Temporal lobe (tissue), 4 donors: ENCODE measurements at places on chromosomes 6 and 20. TPM values are rescaled to one million over a fixed set of nuclear protein-coding genes. Genes with fewer than 3 reads are reported as not detected.

Gene RAB44
- under 0.01 TPM for total RNA-seq

Gene DEFB124
- not detected for total RNA-seq

Gene DNMT3B
- total RNA-seq = 6.1 TPM

Gene NRN1
- total RNA-seq = 9.6 TPM

Gene SLC16A10
- 7.6 TPM for total RNA-seq
